ENCODE measurements at places on chromosomes 13 and 19. TPM values are rescaled to one million over a fixed set of nuclear protein-coding genes. Genes with fewer than 3 reads are reported as not detected.

DNA sequence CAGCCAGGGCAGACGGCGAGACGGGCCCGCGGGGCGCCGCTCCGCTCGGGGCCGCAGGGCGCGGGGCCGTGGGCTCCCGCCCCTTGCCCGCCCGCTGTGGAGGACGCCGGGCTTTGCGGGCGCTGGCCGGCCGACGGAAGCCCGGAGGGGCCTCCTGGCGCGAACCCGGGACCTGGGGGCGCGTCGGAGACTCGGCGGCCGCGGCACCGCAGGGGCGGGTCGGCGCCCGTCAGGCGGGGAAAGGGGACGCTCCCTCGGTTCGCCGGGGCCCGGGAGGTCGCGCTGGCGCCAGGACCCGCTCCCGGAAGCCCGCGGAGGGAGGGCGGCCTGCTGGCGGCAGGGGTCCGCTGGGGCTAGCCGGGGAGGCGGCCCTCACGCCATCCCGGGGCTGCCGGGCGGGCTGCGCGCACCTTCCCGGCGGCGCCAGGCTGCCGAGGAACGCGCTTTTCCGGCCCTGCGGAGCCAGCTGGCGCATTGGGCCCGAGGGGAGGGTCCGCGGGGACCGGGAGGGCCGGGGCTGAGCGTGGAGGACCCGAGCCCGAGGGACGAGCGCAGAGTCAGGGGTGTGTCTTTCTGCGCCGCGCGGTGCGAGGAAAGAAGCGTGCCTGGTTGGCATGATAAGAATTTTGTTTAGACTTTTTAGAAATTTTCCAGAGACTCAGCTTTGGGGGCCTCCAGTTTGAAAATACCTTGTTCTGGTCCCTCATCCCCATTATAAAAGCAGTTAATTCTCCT is 511 bp downstream of the GARRE1 start:
- DNase-seq, result no peak

DNA sequence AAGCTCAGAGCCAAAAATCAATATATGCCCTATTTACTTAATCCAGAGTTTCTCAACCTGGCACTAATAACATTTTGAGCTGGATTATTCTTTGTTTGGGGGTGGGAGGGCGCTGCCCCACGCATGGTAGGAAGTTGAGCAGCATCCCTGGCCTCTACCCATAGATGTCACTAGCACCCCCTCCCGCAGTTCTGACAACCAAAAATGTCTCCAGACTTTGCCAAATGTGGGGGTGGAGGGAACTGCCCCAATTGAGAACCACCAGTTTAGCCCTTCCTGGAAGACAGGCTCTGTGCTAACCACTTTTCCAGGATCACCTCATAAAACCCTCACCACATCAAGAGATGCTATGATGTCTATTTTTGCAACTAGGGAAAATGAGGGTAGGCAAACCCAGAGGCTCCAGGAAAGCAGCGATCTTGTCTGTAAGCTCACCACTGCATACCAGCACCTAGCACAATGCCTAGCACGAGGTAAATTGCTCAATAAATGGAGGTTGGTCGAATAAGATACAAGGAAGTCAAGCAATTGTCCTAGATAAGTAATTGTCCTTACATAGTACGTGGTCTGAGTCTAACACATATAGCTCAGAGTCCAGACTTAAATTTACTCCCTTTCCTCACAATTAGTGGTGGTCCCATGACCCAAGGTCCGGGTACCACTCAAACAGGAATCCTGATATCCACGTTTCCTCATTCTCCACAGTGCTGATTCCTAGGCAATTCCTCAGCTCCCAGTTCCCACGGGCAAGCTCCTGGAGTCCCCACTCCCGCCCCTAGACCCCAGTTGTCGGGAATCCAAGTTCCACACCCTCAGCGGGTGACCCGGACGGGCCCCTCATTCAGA is 892 bp downstream of the TRIR start:
- no peak for DNase-seq

DNA sequence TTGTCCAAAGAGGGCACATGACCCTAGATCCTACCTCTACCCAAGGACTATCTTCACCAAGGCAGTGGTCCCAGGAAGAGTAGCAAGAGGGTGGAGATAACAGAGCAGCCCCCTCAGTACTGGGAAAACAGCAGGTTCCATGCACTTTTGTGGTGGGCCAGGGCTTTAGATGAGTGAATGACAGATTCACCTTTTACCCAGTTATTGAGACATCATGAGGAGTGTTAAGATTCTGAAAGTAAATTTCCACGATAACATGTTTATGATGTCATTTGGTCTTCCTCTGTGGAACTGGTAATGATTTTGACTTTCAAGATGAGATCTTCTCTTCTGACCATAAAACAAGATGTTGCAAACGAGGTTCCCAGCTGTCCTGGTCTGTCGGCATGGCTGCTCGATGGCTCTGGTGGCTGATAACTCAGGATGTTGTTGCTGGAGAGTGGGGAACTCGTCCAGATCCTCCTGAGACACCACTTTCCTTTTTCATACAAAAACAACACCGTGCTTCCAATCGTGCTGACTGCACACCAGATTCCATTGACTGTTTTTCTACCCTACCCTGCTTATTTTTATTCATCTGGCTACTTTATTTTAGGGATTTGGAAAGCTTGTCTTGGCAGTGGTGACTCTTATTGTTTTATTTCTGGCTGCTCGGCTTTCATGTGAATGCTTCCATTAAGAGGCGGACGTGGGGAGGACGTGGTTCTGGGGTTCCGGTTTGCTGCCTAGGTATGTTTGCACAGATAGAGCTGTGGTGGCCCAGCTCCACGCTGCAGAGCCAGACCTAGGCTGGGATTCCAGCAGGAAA is 88.5 kb downstream of the LRCH1 start:
- DNase-seq, result no peak

GRCh38 chr13:39509616-39510315 is 93.2 kb downstream of the LHFPL6 start:
- no peak for DNase-seq

DNA sequence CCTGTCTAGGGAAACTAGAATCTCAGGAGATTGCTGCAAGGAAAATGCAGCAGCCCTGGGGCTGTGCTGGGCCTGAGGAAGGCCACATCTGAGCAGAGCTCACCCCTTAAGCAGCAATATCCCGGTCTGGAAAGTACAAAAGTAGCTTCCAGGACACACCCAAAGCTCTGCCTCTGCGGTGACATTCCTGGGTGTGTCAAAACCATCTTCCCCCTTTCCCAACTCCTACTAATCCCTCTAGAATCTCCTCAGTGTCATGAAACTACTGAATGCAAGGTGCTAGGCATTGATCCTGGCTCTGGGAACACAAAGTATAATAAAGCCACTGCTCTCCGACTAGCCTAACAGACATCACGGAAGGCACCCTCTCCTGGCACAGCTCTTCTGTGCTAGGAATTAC is 5.0 kb downstream of the PBX4 start:
- DNase-seq, result no peak

DNA sequence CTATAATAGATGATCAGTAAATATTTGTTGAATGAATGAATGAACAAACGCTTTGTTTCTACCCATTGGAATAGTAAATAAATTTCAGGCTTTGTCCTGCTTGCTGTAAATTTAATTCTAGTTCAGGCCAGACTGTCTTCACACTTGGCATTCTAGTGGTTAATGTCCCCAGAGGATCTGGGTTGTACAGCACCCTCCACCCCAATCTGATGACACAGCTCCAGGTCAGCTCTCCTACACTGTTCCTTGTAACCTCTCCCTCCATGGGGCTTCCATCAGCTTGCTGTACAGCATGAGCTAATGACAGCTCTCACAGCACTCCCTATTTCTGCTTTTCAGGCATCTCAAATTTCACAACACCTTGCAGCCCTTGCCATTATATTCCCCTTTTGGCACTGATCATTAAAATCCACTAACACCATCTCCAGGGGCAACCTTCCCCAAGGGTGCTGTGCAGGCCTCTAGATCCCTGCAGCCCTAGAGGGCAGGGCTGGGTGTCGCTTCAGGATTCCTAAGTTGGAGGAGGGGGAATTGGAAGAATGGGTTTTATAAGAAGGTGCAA is 12.7 kb upstream of the KL start:
- no peak for DNase-seq

GRCh38 chr19:52667972-52668371 is 29.8 kb upstream of the ZNF83 start:
- no peak for DNase-seq

DNA sequence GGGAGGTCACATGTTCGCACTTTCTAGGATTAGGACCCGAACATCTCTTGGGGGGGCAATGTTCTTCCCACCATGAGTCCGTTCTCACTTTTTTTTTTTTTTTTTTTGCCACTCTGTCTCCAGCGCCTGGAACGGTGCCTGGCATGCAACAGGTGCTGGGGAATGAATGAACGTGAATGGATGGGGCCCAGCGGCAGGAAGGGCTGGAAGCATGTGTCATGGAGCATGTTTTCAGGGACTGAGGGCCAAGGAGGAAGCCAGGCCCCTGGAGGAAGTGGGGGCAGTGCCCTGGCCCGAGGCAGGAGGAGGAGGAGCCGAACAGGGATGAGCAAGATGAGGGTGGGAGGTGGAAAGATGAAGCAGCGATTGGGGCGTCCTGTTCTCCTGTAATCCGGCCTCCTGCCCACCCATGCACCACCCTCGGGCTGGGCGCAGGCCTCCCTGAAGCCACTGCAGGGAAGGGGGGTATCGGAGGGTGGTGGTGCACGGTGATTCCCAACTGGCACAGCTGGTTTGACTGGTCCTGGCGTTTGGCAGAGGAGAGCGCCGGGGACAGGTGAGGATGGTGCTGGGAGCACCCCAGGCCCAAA is 8.8 kb upstream of the SULT2B1 start:
- DNase-seq, result no peak

GRCh38 chr13:92967923-92968322 is 258.7 kb upstream of the GPC6 start:
- DNase-seq, result no peak

DNA sequence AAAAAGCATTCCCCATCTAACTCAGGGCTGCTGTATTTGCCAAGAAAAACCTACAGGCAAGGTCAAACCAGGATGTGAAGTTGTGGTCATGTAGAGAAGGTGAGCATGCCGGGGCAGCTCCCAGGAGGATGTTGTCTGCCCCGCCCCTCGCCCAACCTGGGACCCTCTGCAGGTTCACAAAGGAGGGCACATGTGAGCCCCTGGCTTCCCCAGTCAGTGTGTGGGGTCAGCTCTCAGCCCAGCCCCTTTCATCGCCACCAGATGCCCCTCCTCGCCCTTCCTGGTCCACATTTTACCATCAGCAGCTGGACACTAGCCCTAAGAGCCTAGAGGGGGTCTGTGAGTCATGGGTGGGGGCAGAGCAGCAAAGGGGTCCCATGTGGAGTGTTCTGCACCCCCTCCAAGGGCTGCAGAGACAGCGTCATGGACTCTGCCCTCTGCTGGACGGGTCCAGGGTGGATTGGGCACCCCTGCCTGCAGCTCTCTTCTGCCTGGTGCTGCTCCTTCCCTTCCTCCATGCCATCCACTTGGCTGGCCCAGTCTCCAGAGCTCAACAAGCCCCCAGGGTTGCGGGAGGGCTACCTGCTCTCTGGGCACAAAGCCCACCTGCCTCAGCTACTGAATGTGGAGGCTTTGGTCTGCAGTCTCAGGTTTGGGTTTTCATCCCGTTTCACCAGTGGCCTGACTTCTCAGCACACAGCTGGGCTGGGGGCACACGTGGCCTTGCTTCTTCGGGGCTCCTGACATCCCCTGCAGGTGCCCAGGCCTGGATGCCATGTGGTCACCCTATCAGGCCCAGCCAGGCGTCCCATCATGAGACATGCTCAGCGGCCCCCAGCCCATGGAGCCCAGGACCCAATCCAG is 3.7 kb downstream of the PLEKHF1 start:
- peak; percentile 64 for DNase-seq

DNA sequence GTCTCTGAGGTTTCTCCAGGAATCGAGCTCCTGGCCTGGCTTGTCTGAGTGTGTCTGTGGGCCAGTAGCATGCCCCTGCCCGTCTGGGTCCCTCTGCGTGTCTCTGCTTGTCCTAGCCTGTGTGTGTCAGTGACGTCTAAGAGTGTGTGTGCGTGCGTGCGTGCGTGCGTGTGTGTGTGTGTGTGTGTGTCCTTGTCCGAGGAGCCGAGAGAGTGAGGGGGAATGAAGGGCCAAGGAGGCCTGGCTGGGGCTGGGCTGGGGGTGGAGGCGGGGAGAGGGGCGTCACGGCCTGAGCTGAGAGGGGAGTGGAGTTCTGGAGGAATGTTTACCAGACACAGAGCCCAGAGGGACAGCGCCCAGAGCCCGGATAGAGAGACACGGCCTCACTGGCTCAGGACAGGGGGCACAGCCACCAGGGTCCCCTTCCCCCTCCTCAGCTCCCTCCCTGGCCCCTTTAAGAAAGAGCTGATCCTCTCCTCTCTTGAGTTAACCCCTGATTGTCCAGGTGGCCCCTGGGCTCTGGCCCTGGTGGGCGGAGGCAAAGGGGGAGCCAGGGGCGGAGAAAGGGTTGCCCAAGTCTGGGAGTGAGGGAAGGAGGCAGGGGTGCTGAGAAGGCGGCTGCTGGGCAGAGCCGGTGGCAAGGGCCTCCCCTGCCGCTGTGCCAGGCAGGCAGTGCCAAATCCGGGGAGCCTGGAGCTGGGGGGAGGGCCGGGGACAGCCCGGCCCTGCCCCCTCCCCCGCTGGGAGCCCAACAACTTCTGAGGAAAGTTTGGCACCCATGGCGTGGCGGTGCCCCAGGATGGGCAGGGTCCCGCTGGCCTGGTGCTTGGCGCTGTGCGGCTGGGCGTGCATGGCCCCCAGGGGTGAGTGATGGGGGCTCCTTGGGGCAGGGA is at the start of gene AXL:
AXL (plus strand) TSS at position 609 of the 893 bp plus-strand sequence; CDS start at position 779, 170 bp downstream.
- DNase-seq, result peak; percentile 95

DNA sequence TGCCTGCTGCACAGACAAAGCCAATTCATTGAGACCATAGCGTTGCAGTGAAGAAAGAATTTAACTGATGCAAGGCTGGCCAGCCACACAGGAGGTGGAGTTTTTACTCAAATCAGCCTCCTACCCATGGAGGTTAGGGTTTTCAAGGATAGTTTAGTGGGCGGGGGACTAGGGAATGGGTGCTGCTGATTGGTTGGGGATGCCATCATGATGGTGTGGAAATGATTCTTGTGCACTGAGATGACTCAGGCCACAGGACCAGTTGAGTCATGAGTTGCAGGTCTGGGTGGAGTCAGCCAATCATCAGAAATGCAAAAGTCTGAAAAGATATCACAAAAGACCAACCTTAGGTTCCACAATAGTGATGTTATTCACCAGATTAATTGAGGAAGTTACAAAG is 359.6 kb downstream of the FOXO1 start:
- DNase-seq, result no peak

GRCh38 chr19:38033658-38034491 is 126.9 kb downstream of the SIPA1L3 start:
- no peak for DNase-seq

DNA sequence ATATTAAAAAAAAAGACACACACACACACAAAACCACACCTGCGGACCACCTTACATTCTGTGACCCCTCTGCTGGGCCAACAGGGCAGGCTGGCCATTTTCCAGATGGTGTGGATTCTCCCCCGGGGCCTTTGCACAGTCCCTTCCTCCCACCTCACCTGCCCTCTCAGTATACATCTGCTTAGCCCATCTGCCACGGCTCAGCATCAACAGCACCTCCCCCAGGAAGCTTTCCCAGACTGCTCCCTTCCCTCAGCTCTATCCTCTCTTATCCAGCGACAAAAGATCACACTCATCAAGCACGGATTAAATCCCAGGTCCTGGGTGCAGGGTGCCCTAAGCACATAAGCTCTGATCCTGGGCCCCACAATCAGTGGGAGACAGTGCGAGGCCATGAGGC is 4.5 kb downstream of the ZNF787 start:
- DNase-seq, result no peak

The SIGLEC7 gene
- 5.5 TPM for total RNA-seq

The KLK4 gene
- not detected for total RNA-seq

The ZAR1L gene
- not detected for total RNA-seq

The NFIC gene
- 223 TPM for total RNA-seq

The FUT3 gene
- not detected for total RNA-seq

The CEACAM16 gene
- total RNA-seq, result not detected

The TSSK6 gene
- total RNA-seq, result 1.00 TPM

The SLC1A6 gene
- not detected for total RNA-seq
